ENCODE measurements at places on chromosomes 1 and 21.

- DNase-seq: no peak
These were observed 137.8 kb downstream of the LIPI start for GRCh38 chr21:14072761-14073535.

DNA sequence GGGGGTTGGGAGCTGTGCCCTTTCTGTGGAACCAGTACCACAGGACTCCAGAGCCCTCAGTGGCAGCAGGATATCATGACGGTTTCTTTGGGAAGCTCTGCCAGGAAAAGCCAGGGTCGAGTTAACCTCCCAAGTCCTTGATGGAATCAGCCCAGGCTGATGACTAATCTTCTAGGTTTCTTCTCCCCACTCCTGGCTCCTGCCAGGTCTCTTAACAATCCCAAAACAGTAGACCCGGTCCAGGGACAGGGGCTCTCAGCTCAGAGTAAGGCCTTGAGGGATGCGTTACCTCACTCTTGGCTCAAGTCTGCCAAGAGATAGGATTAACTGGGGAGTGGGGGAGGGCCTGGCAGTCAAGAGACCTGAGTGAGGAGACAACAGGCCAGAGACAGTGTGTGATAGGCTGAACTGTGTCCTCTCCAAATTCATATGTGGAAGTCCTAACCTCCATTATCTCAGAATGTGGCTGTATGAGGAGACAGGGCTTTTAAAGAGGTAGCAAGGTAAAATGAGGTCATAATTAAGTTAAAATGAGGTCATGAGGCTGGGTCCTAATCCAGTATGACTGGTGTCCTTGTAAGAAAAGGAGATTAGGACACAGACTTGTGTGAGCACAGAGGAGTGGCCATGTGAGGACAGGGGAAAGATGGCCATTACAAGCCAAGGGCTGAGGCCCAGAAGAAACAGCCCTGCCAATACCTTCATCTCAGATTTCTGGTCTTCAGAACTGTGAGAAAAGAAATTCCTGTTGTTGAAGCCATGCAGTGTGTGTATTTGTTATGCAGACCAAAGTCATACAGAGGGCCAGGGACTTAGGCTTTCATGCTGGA is 95.0 kb downstream of the BEND5 start:
- no peak for DNase-seq

GRCh38 chr1:96557336-96557735 is 164.2 kb upstream of the PTBP2 start:
- DNase-seq: no peak

GRCh38 chr1:151556052-151556451 is 15.9 kb downstream of the TUFT1 start:
- DNase-seq: no peak

DNA sequence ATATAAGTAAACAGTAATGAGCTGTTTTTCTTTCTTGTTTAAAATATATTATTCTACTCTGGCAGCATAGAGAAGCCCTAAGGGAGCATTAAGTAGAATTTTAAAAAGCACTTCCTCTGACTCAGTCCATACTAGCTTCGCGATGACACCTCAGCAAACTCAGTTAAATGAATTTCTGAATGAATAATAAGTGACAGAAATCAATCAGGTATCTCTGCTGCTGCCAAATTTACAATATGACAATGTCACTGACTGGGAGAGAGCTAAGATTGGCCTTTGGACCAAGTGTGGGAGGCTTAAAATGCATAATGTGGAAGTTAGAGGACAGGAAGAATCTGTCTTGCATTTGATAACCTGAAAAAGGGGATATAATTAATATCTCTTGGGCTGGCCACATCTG is 296.1 kb downstream of the HHIPL2 start:
- DNase-seq: no peak

DNA sequence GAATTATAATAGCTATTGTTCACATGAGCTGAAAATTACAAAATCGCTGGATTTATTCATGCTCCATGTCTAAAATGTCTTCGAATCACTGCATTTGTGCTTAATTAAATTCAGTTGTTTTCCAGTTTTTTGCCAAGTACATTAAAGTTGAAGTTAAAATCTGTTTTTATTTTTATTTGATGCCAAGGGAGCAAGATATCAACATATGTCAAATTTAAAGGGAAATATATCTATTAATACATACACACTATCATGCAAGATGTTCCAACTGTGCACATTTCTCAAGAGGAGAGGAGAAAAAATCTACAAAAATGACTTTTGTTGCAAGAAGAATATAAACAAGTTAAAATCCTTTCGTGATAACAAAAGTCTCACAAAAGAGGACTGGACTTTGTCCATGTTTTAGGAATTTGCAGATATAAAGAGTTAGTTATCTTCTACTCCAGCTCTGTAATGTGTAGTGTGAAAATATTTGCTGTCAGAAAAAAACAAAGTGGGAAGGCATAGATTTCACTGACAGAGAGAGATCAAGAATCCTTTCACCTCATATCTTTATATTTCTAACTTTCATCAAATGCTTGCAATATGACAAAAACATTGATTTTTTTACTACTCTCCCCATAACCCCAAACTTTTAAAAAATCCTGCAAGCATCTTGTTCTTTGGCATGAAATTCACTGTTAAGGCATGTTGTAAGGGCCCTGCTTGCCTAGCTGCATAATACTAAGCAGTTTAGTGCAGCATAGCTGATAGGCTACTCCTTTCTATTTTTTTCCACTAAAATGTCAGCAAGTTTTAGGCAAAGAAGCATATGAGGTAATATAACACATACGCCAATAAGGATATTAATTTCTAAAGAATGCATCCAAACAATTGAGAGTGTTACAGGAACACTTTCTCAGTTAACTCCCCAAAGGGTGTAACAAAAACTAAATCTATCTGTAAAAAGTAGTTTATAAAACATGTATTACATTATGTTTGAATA is 340.2 kb upstream of the ADAMTS5 start:
- no peak for DNase-seq

- no peak for DNase-seq
These were observed 1.2 kb downstream of the ARHGEF11 start for GRCh38 chr1:157044326-157044725.

- peak; percentile 51 for DNase-seq
These were observed 40.2 kb downstream of the FASLG start for GRCh38 chr1:172699111-172699510.

- DNase-seq: no peak
These were observed 167.4 kb upstream of the C1orf21 start for GRCh38 chr1:184219414-184219813.

GRCh38 chr1:67393240-67393639 is 37.0 kb downstream of the SERBP1 start:
- no peak for DNase-seq

- no peak for DNase-seq
These were observed 46.3 kb upstream of the SLC16A1 start for GRCh38 chr1:113002297-113002696.

DNA sequence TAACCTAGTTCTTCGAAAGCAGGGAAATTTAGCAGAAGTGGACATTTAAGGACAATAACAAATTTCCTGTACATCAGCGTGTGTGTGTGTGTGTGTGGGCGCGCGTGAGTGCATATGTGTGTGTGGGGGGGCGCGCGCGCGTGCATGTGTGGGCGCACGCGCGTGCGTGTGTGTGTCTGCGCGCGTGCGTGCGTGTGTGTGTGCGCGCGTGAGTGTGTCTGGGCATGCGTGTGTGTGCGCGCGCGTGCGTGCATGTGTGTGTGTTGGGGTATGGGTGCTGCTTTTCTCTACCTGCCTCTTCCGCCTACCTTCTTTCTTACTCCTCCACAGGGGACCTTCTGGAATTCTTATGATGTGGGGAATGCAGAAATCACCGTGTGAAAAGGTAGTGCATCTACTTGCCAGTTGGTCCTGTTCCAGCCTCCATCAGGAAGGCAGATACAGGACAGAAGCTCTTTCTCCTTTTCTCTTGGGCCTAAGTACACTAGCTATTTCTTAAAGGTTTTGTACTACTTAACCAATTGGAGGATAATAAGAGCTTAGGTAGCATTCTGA is 165.4 kb upstream of the KCNK2 start:
- DNase-seq: no peak

DNA sequence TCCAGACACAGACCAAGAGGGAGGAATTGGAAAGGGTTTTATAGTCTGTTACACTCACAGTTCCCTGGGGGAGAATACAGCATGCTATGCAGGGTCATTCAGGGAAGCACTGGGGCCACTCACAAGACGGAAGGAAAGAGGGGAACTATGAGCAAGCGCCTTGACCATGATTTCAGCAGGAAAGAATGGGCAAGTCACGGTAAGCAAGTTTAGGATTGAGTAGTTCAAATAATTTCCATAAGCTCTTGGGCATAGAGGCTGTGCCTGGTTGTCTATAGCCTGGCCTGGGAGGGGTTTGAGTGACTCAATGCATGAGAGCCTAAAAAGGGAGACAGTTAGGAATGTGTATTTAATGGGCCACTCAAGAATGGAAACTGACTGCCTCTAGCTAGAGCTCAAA is 176.7 kb downstream of the TTLL7 start:
- DNase-seq: no peak

DNA sequence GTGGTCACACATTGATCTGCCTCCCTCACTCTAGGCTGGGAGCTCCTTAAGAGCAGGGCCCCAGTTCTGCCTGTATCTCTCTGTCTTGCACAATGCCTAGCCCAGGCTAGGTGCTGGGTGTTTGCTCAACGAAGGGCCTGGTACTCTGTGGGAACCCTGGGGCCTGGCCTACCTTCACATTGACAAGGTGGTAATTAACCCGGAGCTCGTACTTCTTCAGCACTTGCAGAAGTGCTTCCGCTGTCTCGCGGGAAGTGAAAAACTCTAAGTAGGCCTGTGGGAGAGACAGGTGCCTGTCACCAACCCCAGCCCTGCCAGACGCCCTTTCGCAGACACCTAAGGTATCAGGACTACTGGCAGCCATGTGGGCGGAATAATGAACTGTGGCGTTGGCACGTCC is 13.7 kb downstream of the MTHFR start:
- DNase-seq: no peak

DNA sequence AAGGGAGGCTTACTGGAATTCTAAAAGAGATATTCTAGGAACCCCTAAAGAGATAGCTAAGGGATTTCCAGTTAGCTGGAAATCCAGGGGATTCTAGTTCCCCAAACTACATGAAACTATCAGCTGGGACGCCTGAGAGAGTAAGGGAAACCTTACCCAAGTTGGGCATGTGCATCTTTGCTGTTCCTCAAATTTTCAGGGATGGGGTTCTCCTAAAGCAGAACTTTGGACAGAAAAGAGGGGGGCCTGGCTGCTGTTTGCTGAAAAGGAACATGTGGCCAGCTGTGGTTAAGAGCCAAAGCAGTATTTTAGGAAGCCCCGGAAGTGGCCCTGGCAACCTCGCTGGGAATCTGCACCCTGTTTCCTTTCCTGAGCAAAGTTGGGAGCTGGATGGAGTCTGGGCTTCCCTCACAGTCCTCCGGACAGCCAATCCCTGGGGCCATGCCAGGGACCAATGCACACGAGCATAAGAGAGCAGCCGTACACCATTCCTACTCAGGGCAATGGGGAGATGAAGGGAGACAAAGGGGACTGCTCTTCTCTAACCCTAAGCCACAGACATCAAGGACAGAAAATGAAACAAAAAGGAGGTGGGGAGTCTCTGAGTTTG is 154.3 kb downstream of the PLXNA2 start:
- DNase-seq: no peak

DNA sequence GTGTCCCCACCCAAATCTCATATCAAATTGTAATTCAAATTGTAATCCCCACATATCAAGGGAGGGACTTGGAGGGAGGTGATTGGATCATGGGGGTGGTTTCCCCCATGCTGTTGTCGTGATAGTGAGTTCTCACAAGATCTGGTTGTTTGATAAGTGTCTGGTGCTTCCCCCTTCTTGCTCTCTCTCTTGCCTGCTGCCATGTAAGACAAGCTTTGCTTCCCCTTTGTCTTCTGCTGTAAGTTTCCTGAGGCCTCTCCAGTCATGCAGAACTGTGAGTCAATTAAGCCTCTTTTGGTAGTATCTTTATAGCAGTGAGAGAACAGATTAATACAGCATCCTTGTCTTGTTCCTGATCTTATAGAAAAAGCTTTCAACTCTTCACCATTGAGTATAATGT is 6.5 kb upstream of the LRRC39 start:
- no peak for DNase-seq

- DNase-seq: no peak
These were observed 8.9 kb downstream of the MFAP2 start for GRCh38 chr1:16971341-16972188.

GRCh38 chr1:163071405-163072255 is 2.5 kb downstream of the RGS4 start:
- DNase-seq: no peak

GRCh38 chr1:66542314-66542713 is 8.4 kb downstream of the SGIP1 start:
- DNase-seq: no peak

DNA sequence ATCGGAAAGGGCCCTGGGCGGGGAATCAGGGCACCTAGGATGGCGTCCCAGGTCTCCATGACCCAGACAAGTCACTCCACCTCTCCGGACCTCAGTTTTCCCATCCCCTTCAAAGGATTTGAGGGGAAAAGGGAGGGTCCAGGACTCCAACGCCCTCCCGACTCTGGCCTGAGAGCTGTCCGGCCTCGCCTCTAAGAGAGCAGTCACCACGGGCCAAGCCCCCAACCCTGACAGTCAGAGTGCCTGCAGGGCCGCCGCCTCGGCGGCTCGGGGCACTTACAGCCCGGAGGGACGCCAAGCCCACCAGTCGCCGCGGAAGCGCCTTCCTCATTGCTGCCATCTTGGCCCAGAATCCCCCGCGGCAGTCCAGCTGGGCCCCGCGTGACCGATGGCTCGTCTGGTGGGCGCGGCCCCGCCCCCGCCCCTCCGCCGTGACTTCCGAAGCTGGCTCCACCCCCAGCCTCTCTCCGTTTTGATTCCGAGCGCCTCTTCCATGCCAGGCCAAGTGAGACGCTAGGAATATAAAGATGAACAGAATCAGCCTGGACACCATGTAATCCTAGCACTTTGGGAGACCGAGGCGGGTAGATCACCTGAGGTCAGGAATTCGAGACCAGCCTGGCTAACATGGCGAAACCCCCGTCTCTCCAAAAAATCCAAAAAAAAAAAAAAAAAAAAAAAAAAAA is at the start of gene HMGCL:
TSS of gene HMGCL (minus strand) at position 354 of the 686 bp plus-strand sequence. CDS start at position 340, 14 bp downstream.
- DNase-seq: peak; percentile 83

- DNase-seq: no peak
These were observed 306.3 kb downstream of the LMX1A start for GRCh38 chr1:165050246-165050645.

- no peak for DNase-seq
These were observed 8.5 kb downstream of the WNT2B start for GRCh38 chr1:112517231-112517630.

DNA sequence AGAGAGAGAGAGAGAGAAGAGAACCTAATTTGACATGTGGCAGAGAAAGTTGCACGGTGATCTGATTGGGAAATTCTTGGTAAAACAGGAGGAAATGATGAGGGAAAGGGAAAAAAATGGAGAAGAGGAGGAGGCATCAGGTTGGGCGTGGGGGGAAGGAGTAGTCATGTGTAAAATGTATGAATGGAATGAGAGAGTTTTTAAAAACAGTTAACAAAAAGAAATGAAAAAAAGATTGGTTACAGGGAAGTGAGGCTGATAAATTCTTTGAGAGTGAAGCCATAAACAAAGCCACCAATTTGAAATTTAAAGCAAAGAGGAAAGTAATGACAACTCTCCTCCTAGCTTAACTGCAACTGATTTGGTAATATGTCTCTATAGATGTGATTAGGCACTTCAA is 409.2 kb downstream of the USH2A start:
- no peak for DNase-seq

- no peak for DNase-seq
These were observed 72.7 kb upstream of the CNN3 start for GRCh38 chr1:94999456-95000131.

GRCh38 chr1:221076391-221076811 is 197.2 kb downstream of the HLX start:
- no peak for DNase-seq

- DNase-seq: no peak
These were observed 34.2 kb downstream of the KRTAP10-1 start for GRCh38 chr21:44505673-44506278.
